ENCODE measurements at places on chromosomes 11 and 22. TPM values are rescaled to one million over a fixed set of nuclear protein-coding genes. Genes with fewer than 3 reads are reported as not detected.
A peak's percentile ranks its signal among the peaks of the same experiment; 100 is the strongest.

DNA sequence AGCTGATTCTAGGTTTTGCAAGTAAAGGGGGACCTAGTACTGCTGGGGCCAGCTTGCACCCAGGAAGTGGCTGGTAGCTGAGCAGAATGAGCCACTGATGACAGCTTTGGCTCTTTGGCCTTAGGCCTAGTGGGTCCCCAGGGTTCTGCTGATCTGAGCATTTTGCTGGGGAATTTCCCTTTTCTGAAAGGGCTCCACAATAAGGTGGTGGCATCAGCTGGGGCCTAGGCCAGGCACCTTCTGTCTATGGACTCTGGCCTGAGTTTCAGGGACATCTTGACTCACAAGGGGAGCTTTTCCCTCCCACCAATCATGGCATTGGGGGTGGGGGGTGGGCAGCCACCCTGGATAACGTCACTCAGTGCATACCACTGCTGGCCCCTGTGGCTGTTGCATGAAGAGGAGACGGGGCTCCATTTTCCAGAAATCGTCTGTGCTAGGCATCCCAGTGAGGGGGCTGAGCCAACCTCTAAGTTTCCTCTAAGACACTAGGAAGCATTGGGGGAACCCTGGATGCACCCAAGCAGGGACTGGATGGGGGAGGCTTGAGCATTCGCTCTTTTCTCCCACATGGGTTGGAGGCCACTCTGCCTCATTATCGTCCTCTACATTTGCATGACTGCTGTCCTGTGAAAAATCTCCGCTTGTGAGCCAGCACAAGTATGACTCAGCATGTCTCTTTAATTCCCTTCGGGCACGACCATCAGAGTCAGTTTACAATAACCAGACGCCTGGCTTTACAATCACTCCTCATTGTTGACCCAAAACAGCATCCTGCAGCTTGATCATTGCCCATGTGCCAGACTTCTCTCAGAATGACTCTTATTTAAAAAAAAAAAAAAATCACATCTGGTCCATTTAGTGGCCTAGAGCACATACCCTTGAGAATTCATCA, 145.0 kb upstream of the THY1 start:
- peak; percentile 93 for DNase-seq

DNA sequence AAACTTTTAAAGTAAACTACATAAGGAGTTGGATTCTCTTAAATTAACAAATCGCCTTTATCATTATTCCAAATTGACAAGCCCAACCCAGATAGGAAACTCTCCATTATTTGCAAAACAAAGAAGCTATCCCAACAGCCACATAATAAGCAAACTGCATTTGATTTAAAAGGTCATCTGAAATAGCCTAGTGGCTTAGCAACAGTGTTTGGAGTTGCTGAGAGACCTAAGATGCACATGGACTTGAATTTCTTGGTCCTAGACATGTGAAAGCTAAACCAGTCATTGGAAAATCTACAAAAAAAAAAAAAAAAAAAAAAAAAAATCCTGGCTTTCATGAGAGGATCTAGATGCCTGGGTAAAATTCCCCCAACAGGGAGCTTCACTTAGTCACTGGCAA, 69.5 kb downstream of the PRCP start:
- DNase-seq = no peak

DNA sequence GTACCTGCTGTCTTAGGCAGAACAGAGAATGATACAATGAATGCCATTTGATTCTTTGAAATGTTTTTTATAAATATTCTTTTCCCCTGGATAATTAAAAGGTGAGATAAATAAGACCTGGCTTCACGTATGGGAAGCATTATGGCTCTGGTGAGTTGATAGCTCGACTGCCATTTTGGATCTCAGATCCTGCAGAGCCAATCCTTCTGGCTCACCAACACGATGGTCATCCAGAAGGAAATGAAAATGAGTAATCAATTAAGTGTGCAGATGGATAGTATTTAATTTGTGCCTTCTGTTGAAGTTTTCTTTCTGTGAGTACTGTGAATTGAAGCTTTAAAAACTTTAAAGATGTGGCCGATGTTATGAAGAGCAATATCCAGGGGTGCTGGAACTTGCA, 2.7 kb downstream of the TNRC6B start:
- peak; percentile 66 for DNase-seq

GRCh38 chr22:41544671-41545476, 604 bp upstream of the POLR3H start:
- DNase-seq = peak; percentile 41

- no peak for DNase-seq
Measured at GRCh38 chr22:18058371-18059093, 19.3 kb upstream of the PEX26 start.

DNA sequence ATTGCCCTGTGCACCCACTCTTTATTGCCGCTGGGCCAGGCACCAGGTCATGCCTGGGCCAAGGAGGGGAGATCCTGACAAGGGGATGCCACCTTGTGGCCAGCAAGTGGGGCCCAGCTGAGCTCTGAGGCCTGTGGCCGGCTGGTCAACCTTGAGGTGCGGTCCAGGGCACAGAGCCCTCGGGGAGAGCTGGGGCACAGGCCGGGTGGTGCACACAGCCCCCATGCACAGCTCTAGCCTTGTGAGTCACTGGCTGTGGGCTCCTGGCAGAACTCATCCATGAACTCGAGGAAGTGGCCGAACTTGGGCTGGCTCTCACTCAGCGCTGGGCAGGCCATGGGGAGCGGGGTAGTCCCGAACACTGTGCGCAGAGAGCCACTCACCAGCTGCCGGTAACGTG, 94.3 kb downstream of the RNF169 start:
- DNase-seq = no peak

The FGF19 gene
- not detected for total RNA-seq

- peak; percentile 35 for DNase-seq
Measured at GRCh38 chr11:8267831-8268529, 4.3 kb upstream of the LMO1 start.

DNA sequence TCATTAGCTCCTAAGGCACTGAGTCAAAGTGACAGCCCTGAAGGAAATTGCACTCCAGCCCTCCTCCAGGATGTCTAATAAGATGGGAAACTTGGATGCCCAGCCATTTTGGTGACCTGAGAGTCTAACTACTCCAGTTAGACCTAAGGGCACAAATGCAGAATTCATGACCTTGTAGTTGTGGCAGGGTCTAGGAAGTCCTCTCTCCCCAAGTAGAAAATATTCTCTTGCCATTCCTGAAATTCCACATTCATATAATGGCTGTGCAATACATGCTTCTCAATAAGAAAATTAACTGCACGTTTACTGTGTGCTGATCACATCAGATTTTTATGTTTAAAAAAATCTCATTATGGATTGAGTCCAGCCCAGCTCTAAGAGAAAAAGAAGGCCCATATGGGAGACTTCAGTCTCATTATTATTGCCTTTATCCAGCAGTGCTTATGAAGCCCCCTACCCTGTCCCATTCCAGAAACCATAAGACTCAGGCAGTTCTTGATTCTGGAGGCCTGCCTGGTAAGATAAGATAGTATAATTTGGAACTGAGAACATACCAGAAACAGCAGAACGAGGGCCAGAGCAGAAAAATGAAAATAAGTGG, 133.7 kb upstream of the LDLRAD3 start:
- DNase-seq = no peak

The ZP1 gene
- 5.3 TPM for total RNA-seq

Data from GM23248 (cell line).